ENCODE measurements at places on chromosomes 5 and 9.
A peak's percentile ranks its signal among the peaks of the same experiment; 100 is the strongest.

- DNase-seq = no peak
Observed at GRCh38 chr9:111438541-111439235, 45.5 kb downstream of the ECPAS start.

DNA sequence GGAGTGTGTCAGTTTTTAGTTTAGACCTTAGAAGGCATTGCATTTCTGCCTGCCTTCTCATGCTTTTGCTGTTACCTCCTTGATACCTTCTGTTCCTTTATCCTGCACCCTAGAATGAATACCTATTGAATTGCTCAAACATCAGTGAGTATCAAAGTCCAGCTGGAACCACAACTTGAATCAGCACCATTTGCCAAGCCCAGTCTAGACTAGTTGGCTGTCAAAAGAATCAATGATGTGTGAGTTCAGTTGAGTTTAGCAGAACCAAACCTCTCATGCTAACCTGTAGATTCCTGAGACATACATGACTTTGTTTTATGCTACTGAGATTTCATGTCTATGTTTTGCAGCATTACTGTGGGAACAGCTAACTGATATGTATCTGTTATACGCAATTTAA, 116.6 kb downstream of the FAM170A start:
- peak; percentile 60 for DNase-seq

DNA sequence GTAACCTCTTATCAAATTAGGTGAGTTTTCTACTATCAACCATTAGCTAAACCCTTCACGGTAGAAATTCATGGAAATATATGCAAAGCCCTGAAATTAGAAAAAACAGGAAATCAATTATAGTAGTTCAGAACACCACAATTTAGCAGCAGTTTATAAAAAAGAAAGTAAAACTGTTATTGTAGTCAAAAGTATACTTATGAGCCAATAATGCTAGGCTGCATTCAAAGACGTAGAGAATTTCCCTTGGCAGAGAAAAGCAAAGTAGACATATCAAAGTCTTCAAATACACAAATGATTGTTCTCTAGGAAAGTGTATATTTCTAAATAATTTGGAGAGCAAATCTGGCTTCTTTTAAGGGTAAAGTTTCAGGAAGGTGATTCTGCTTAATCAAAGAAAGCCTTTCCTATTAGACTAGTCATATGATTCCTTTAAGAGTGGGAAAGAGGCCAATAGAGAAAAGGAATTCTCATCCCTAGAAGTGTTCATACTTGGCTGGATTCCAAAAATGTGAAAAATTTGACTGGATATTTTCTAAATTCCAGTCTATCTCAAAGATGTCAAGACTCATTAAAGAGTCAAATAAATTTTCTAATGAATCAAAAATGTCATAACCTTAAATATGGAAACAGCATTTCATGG, 185.5 kb downstream of the SMC2 start:
- peak; percentile 27 for DNase-seq

- DNase-seq = peak; percentile 32
Observed at GRCh38 chr5:75584641-75585040, 26.6 kb upstream of the ANKDD1B start.

DNA sequence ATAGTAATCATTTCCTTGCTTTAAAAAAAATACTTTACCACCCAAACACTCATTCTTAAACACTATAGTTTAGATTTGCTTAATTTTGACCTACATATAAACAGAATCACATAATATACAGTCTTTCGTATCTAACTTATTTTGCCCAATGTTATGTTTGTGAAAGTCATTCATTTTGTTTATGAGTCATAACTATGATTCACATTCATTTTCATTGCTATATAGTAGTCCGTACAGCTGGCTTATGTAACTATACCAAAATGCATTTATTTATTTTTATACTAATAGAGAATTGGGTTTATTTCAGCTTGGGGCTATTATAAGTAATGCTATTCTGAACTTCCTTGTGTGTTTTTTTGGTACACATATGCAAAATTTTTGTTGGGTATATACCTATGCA, 33.9 kb upstream of the FOXI1 start:
- DNase-seq = no peak

DNA sequence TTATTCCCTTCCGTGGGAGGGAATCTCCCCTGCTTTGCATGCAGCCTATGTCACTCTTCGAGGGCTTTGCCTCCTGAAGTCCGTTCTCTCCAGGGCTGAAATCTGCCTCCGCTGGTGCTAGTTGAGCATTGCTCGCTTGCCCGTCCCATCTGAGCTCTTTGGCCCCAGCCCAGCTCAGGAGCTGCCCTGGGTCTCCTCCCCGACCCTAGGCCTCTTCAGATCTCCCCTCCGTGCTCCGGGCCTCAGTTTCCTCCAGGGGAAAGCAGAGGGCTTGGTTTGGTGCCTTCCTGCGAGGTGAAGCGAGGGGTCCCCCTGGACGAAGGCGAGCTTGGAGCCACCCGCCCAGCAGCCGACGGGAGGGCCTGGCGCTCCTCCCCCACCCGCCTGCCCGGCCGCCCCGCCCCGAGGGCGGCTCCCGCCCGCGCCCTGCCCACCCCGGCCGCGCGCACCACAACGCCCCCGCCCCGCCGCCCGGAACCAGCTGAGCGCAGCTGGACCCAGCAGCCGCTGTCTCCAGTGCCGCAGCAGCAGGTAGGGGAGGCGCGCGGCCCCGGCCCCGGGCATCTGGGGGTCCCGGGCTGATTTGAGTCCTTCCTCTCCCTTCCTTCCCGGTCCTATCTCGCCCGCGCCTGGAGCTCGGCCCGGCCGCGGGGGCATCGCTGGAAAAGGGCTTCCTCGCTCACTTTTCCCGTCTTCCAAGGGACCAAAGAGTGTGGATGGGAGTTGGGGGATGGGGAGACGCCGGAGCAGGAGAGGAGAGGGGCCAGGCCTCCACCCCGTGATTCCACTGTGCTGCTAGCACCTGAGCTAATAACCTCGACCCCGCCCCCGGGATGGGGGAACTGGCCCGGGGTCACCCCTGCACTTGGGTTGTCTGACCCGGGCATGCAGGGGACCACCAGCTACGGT, at the start of gene GSN:
TSS of gene GSN (plus strand) at position 474 of the 909 bp plus-strand sequence. CDS start 33,810 bp downstream, outside the sequence.
- peak; percentile 34 for DNase-seq

- no peak for DNase-seq
Observed at GRCh38 chr5:82855893-82856550, 221.2 kb downstream of the TMEM167A start.
